Kidney epithelial cell (primary cell): ENCODE measurements at places on chromosomes 4 and X. TPM values are rescaled to one million over a fixed set of nuclear protein-coding genes. Genes with fewer than 3 reads are reported as not detected.

SOD3 gene
- total RNA-seq = 0.75 and 1.2 TPM in 2 replicates

IL13RA1 gene
- 32.0 and 38.6 TPM in 2 replicates for total RNA-seq

PAQR3 gene
- total RNA-seq = 69.0 and 79.0 TPM in 2 replicates

FRMD7 gene
- total RNA-seq = not detected in 2 replicates

HDX gene
- total RNA-seq = 4.9 and 5.6 TPM in 2 replicates

DMRTC1B gene
- not detected in 2 replicates for total RNA-seq

IL2 gene
- total RNA-seq = not detected in 2 replicates
